ENCODE measurements at places on chromosomes 2 and 18.

DNA sequence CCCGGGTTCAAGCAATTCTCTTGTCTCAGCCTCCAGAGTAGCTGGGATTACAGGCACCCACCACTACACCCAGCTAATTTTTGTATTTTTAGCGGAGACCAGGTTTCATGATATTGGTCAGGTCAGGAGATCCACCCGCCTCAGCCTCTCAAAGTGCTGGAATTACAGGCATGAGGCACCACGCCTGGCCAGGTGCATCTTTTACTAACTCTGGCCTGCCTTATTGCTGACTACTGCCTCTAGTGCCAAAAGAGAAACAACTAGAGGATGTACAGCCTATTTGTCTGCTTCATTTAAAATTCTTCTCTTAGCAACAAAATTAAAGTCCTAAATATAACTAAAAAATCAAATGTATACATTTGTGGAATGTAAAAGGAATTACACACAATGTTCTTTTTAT lies 115.4 kb downstream of the BMPR2 start:
- DNase-seq = no peak

DNA sequence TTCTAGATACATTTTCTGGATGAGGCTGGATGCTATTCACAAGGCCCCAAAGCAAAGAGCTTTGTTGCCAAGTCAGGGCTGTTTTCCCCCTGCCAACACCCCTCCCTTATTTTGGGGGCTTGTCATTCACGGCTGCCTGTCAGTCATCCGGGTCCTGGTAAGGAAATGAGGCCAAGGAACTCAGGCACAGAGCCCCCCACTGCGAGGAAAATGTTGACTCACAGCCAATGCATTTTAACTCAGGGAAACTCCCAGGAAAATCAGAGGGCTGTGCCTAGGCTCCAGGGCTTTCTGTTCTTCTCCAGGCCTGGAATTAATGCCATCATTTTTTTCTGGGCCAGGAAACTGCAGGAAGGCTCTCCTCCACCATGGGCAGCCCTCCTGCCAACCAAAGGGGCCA lies 241.1 kb downstream of the SMAD2 start:
- no peak for DNase-seq

GRCh38 chr2:57981083-57981768 lies 65.4 kb upstream of the VRK2 start:
- no peak for DNase-seq

DNA sequence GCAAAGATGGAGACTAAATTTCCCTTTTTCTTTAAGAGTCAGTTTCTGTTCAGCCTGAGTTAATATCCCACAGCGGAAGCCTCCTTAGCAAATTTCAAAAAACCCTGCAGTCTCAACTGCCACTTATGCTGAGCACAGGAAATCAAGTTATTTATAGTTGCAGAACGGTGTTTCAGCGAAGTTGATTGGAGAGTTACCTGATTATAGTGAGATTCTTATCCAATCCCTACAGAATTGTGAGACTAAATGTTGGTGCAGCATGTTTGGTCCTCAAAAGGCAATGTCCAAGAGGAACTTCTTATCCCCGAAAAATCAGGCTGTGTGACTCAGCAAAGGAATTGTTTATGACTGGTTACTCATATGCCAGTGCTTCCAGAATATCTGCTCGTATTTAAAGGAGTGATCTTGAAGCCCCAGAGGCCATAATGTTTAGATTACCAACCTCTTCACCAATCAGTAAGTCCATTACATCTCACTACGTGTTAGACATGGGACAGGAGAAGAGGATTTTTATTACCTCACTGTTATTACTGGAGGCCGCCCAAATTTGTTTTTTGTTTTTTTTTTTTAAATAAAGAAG lies 67.9 kb downstream of the LRRFIP1 start:
- no peak for DNase-seq

- no peak for DNase-seq
These were observed 186.5 kb upstream of the ID2 start for GRCh38 chr2:8495189-8495989.

- no peak for DNase-seq
These were observed 59.2 kb upstream of the ATL2 start for GRCh38 chr2:38436227-38436664.

DNA sequence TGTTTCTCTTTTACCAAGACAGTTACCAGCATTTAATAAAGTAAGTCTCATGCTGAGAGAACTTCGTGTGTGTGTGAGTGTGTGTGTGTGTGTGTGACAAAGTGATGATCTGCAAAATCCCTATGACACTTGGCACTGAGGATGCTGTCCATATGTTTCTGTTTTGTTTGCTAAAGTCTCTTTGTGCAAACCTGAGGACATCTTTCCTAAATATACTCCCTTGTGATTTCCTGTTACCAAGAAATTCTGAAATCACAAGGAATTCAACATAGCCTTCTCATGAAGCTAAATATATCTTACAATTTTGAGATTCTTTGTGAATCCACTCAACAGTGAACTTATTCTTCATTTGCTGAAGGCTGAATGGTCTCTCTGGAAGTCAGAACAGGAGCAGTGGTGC lies 1359.7 kb upstream of the NRXN1 start:
- DNase-seq = no peak

- no peak for DNase-seq
These were observed 651.9 kb downstream of the SLC4A3 start for GRCh38 chr2:220279372-220279771.

GRCh38 chr2:99851089-99851488 lies 291.3 kb downstream of the AFF3 start:
- no peak for DNase-seq

DNA sequence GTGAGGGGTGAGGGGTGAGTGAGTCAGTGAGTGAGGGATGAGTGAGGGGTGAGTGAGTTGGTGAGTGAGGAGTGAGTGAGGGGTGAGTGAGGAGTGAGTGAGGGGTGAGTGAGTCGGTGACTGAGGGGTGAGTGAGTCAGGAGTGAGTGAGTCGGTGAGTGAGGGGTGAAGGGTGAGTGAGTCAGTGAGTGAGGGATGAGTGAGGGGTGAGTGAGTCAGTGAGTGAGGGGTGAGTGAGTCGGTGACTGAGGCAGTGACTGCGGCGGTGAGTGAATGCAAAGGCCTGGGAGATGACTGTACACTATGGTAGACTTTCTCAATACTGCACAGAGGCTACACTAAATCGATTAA lies 16.6 kb downstream of the THAP4 start:
- DNase-seq = no peak

GRCh38 chr2:46763861-46764260 lies 151.7 kb downstream of the MCFD2 start:
- no peak for DNase-seq

- DNase-seq = no peak
These were observed 44.3 kb downstream of the MALT1 start for GRCh38 chr18:58715540-58715939.

DNA sequence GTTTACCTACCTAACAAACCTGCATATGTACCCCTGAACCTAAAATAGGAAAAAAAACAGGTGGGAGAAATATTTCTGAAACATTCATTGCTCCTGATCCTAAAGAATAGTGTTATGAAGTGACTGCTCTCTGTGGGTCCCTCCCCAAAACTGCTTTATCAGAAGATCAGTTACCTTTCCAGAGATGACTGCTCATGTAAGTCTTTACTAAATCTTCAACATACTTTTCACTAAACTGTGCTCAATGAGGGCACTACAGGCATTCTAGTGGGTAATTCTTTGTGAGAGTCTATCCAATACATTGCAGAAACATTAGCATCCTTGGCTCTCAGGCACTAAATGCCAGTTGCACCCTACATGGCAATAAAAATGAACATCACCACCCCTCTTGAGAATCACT lies 189.3 kb upstream of the STK17B start:
- DNase-seq = no peak

- DNase-seq = no peak
These were observed 187.5 kb upstream of the SALL3 start for GRCh38 chr18:78792094-78792493.

DNA sequence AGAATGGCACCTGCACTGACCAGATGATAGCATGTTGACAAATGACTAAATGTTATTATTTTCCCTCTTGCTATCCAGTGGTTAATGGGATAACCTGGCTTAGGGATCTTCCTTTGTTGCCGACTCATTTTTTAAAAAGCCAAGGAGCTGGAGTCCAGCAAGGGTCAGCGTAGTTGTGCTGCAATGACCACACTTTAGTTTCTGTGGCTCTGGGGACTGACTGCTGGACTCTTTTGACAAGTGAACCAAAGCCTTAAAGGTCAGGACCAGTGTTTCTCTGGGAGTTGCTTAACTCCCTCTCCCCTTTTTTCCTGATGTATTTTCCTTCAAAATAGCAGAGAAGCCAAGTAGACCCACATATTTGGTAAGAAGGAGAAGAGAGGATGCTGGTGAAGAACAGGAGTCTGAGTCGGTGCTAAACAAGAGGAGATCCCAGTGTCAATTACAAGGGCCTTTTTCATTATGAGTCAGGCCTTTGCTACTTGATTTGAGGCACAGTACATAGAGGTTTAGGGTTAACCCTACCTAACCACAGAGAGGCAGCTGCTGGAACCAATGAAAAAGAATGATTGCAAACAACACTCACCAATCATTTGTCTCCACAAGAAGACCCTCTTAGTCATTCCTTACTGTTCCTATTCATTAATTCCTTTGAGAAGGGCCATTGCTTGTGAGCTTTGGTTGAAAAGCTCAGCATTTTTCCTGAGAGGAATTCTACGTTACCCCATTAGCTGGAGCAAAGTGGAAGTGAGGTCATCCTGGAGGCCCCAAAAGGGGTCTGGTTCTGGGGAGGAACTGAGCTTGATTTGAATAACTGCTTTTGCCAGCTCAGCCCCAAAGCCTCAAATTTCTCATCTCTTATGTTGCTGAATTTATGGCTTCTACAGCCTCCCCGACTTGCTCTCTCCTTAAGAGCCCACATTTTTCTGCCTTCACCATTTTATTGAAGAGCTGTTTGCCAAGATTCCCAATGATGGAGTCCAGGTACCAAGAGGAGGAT lies 137.6 kb upstream of the HNMT start:
- no peak for DNase-seq

DNA sequence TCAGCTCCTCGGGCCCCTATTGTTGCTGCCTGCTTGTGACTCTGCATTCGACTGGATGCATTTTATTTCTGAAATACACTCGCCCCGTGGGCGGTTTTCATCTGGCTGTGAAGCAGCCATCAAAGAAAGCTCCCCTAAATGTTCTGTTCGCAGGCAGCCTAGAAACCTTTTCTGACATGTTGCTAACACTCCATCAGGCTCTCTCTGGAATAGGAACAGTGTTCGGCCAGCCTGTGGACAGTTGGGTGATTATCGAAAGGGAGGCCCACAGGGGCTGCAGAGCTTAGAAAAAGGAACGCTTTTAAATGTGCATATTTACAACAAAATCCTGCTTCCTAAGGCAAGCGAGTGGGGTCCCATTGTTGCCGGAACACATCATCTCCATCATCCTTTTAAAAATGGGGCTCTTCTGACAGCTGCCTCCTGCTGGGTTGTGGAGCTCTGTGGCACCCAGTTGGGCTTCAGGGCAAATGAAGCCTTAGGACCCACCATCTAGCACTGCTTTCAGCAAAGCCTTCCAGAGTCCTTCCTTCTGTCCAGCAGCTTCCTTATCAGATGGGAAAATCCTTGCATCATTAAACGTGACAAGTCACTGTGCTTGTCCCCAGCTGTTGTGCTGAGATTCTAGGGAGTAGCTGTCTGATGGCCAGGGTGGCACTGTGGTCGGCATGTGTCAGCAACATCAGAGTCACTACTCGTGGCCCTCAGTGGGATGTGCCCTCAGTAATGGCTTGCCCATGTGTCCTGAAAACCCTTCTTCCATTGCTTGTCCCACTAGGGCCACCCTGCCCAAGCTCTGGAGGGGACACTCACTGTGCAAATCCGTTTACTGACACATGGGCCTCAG lies 102.6 kb downstream of the GBX2 start:
- DNase-seq = no peak

DNA sequence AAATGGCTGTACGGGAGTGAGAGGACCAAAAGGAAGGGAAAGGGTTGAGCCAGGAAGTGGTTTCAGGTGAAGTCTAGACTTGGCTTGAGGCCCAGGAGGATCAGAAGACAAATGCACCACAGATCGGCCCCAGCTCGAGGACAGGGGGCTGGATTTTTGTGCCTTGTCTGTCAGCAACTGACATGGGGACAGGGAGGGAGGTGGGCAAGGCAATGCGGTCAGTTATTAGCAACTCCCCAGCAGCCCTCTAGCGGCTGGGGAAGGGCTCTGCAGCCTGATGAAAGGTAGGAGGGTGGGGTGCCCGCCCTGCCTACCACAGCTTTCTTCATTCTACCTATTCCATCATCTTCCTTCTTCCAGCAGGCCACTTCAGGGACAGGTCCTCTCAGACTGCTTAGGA lies 50.0 kb downstream of the CPO start:
- no peak for DNase-seq

GRCh38 chr2:67548317-67549201 lies 151.4 kb downstream of the ETAA1 start:
- DNase-seq = no peak

DNA sequence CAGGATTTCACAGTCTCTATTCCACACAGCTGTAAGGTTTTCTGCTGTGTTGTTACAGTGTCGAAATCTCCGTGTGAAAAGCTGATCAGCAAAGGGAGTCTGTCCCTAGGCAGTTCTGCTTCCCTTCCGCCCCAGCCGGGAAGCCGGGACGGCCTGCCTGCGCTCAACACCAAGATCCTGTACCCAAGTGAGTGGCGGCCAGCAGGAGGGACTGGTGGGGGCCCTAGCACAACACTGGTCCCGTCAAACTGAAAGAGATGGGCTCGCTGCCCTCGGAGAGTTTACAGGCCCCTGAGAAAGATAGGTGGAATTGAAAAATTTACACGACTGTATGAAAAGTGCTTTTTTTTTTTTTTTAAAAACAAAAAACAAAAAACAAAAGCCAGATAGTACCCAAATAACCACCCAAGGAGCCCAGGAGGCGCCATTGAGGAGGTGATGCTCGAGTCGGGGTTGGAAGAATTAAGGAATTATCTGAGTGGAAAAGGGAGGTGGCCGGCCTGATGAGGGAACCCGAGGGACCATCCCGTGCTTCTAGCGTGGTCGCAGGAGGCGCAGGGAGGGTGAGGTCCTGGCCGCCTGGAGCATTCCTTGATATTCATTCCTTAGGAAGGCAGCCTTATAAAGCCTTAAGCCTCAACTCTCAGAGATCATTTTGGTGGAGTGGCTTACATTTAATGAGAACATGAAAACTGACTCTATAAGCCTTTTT lies 96.7 kb downstream of the DGKD start:
- DNase-seq = no peak

DNA sequence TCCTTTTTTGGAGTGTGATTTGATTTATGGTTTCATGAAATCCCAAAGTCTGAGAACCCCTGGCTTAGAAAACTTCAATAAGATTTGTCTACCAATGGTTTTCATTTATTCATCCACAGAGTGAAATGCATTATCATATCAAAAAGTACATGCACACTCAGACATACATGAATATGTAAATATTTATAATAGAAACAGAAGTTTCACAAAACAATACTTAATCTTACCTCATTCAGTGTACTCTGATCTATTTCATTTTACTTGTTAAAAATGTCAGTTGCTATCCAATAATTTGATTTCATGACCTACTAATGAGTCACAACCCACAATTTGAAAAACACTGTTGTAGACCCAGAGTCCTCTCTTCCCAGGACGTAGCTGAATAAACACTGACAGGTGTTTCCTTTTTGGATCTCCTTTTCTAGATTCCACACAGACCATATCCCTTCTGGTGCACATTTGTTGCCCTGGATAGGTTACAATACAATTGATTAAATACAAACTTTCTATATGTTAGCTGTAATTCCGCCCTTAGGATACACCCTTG lies 10.4 kb upstream of the CAVIN2 start:
- DNase-seq = no peak

All from prostate gland (tissue), 2 donors.